ENCODE measurements at places on chromosomes 6 and 20.

DNA sequence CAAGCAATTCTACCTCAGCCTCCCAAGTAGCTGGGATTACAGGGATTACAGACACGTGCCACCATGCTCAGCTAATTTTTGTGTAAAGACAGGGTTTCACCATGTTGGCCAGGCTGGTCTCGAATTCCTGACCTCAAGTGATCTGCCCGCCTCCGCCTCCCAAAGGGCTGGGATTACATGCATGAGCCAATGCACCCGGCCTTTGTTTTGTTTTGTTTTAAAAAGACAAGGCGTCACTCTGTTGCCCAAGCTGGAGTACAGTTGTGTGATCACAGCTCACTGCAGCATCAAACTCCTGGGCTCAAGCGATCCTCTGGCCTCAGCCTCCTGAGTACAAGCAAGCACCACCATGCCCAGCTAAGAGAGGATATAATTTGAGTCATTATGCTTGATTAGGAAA lies 5.4 kb downstream of the SERINC3 start:
- no peak for DNase-seq

- peak; percentile 96 for DNase-seq
Measured at GRCh38 chr6:142944124-142945048, 590 bp downstream of the HIVEP2 start.

DNA sequence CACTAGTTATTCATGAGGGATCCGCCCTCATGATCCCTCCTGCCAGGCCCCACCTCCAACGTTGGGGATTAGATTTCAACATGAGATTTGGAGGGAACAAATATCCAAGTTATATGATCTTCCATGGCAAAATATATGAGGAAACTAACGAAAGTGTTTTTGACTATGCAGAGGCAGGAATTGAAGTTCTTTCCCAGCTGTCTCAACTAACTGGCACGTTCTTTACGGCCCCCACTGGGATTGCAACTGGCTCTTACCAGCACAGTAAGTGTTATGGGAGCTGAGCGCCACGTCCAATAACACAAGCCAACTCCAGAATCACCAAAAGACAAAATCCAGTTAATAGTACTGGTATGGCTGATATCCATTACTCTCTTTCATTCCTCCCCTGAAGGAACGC lies 66.6 kb downstream of the ECT2L start:
- no peak for DNase-seq

DNA sequence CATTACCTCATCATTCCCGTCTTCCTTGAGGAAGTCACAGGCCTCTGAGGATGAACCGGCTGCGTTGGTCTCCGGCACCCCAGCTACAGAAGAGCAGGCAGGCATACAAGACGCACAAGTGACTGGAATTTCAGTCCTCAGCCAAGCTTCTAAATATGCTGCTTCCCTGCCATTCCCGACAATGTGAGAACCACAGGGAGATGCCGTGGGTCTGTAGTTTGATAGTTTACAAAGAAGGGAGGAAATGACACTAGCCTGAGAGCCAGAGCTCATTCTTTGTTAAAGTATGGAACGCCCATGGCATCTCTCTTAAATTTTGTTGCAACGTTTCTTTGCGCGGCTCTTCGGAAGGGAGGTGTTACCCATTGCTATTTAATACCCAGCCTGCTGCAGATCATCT lies 25.7 kb downstream of the HEBP2 start:
- no peak for DNase-seq

DNA sequence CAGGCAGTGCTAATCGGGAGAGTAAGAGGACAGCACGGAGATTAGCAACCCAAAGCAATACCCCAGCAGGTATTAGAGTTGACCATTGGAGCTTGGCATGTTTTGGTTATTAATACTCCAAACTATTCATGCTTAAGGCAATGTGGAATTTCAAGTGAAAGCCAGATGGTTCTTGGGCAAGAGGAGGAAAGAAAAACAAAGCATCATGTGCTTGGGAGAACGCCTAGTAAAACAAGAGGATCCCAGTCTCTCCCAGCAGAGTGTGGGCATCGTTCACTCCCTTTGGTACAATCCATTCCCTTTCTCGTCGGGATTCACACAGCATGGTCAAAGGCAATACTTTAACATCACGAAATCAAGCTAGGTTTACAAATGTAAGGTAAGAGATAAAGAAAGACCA lies 349.8 kb downstream of the PRKN start:
- no peak for DNase-seq

- DNase-seq: no peak
Measured at GRCh38 chr20:44678242-44678641, 26.7 kb upstream of the ADA start.

GRCh38 chr20:16587066-16587465 lies 13.8 kb upstream of the KIF16B start:
- no peak for DNase-seq
